Liver (tissue), 10 donors: ENCODE measurements at places on chromosomes 12 and 14. TPM values are rescaled to one million over a fixed set of nuclear protein-coding genes. Genes with fewer than 3 reads are reported as not detected.

SLCO1C1 gene
- total RNA-seq: not detected

C12orf60 gene
- total RNA-seq: 0.50 TPM

ZFP36L1 gene
- 58.2 TPM for total RNA-seq

C12orf56 gene
- total RNA-seq: 0.08 TPM

NOXRED1 gene
- 0.50 TPM for total RNA-seq

AMDHD1 gene
- 124 TPM for total RNA-seq

C1QL4 gene
- not detected for total RNA-seq

CMTM5 gene
- 5.5 TPM for total RNA-seq

RD3L gene
- 0.17 TPM for total RNA-seq

VWF gene
- total RNA-seq: 2.1 TPM

CPNE6 gene
- total RNA-seq: not detected

GRIP1 gene
- total RNA-seq: 1.5 TPM

CCDC175 gene
- total RNA-seq: not detected

GUCY2C gene
- not detected for total RNA-seq

GPRC5D gene
- not detected for total RNA-seq

HOTAIR gene
- not detected for total RNA-seq

RFLNA gene
- not detected for total RNA-seq

FOXN3 gene
- total RNA-seq: 44.8 TPM

DAO gene
- 0.84 TPM for total RNA-seq

MFAP5 gene
- total RNA-seq: not detected
